ENCODE measurements at places on chromosomes 5 and 9.

DNA sequence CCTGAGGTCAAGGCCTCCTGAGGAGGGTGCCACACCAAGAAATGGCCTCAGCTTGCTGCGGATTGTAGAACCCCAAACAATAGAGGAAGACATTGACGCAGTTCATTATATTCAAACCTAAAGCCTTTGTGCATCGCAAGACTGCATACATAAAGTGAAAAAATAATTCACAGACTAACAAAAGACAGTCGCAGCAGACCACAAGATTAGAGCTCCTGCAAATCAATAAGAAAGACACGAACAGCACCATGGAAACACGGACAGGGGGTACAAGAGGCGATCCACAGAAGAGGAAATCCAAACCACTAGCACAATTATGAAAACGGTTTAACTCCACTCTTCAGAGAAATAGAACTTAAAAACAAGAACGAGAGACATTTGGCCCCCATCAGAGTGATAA, 10.0 kb upstream of the TCOF1 start:
- DNase-seq = no peak

DNA sequence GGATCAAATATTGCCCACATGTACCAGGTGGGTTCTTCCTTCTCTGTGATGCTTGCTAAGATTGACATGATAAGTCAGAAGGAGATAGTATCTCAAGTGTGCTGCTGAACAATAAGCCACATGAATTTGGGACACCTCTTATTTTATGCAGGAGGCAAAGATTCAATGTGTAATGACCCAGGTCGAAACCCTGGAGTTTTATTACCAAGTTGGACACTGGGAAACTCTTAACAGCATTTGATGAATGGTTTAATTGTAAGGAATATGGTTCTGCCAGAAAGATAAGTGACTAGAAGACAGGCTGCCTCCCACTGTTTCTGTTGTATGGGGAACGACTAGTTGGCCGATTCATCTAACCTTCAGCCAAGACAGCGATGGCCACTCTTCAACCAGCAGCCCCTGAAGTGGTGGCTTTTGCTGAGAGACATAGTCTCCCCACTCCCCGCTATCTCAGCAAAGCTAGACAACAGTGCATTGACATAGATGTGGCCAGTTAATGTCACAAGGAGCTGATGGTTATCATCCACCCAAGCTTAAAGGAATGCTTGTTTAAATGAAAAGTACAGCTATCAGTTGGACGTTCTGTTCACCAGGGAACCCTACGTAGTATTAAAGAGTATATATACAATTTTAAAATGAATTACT, 407.7 kb downstream of the KDM4C start:
- DNase-seq = no peak

- DNase-seq = no peak
Observed at GRCh38 chr9:1510712-1511111, 460.6 kb downstream of the DMRT2 start.

GRCh38 chr9:98342098-98342819, 86.8 kb upstream of the TBC1D2 start:
- DNase-seq = no peak

DNA sequence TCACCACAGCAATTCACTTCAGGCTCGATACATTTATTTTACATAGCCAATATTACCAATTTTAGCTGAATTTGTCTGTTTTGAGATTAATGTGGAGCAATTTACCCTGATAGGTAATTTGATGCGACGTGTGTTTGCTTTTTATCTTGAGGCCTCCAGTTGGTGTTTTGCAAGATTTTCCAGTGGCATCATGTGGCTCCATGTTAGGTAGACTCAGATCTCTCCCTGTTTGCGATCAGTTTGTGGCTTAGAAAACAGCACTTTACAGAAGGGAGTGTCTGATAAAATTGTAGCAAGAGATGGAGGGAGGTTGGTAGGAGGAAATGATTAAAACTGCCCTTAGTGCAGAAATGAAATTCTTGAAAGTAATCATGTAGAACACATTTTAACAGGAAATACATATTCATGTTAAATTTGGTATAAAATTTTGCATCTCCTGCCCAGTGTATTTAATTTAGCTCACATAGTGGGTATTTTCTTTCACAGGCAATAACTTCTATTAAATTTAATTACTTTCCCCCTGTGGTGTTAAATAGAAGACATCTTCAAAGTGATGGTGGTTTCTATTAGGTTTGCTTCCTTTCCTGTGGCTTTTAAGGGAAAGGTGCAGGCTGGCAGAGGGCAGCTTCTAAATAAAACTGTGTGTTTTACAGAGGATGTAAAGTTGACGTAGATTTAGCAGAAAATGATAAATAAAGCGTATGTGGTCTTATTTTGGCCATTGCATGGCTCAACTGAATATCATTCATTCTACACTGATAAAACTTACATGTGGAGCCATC, 135.8 kb downstream of the KDM4C start:
- DNase-seq = no peak

GRCh38 chr5:139770722-139771121, 24.9 kb upstream of the PSD2 start:
- DNase-seq = no peak

DNA sequence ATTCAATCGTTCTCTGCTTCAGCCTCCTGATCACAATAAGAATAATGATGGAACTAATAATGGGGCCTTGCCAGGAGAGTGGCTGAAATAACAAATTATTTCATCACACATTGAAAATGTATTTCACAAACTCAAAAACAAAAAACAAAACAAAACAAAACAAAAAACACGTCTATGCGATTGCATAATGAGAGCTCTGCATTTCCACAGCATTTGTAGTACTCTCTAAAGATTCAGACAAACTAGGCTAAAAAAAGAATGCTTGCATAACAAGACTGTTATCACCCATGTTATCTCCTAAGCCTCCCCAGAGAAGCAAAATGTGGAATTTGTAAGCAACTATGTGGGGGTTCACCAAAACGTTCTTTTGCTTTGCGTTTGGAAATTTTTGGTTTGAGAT, 48.1 kb downstream of the PRELID2 start:
- no peak for DNase-seq

All from suppressor macrophage treated with lipopolysaccharide for 1 hour (primary cell).